Vagina (tissue), 2 donors: ENCODE measurements at places on chromosomes 7 and 10. TPM values are rescaled to one million over a fixed set of nuclear protein-coding genes. Genes with fewer than 3 reads are reported as not detected.

DNA sequence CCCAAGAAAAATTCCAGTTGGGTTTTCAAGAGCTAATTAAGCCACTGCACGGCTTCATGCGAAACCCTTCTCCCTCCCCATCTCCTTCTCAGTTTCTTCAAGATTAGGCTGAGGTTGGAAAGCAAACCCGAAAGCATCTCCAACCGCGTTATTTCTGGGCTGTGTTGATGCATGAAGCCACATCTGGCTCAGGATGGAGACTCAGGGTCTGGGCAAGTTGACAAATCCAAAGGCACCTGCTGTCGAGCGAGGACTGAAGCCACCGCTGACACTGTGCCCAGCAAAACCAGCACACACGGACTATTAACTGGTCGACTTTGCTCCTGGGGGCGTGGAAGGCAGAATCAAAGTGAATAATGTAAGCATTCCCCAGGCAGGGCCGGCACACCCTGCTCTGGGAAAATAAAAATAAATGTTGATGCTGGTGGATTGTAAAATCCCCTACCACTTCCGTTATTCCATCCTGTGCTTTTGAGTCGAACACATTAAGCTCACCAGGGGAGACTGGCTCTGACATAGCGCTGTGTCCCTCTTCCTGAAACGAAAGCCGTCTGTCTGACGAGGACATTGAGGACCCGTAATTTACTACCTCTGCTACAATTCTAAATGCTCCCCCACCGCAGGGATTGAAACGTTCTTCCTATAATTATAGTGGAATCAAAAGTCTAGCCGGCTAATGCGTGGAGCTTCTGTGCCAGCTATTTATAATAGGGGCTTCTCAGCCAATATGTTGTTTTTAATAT, 269.8 kb downstream of the ADARB2 start:
- DNase-seq = no peak

- DNase-seq = no peak
Measured at GRCh38 chr10:62015994-62016393, 114.5 kb downstream of the ARID5B start.

GRCh38 chr10:12617191-12618175, 268.1 kb downstream of the CAMK1D start:
- DNase-seq = no peak

DNA sequence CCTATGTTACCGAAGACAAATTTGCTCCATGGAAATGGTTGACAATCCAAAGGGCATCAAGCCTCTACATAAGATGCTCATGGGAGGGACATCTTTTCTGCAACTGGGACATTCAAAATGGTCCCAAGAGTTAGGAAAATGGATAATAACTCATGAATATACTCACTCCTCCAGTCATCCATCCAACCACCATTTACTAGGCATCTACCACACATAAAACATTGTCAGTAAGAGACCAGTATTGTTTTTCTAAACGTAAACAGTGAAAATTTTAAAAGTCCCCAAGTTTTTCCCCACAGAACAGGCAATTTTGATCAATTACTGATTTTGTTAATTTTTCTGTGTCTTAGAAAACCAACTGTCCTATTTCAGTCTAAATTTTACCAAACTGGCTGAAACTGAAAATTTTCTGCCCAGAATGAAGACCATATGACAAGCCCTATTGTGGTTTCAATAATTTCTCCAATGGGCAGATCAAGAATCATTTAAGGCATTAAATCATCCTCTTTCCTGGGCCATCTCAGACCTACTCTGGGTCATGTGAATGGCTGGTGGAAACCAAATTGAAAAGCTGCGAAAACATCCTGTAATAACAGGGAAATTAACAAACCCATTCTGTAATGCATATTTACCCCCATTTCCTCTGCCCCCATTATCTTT, 24.2 kb downstream of the PIK3AP1 start:
- DNase-seq = no peak

The LLCFC1 gene
- total RNA-seq = not detected

The IGFBP1 gene
- 1.7 TPM for total RNA-seq

The MTURN gene
- total RNA-seq = 44.2 TPM
